ENCODE measurements at places on chromosomes 12 and 14.

DNA sequence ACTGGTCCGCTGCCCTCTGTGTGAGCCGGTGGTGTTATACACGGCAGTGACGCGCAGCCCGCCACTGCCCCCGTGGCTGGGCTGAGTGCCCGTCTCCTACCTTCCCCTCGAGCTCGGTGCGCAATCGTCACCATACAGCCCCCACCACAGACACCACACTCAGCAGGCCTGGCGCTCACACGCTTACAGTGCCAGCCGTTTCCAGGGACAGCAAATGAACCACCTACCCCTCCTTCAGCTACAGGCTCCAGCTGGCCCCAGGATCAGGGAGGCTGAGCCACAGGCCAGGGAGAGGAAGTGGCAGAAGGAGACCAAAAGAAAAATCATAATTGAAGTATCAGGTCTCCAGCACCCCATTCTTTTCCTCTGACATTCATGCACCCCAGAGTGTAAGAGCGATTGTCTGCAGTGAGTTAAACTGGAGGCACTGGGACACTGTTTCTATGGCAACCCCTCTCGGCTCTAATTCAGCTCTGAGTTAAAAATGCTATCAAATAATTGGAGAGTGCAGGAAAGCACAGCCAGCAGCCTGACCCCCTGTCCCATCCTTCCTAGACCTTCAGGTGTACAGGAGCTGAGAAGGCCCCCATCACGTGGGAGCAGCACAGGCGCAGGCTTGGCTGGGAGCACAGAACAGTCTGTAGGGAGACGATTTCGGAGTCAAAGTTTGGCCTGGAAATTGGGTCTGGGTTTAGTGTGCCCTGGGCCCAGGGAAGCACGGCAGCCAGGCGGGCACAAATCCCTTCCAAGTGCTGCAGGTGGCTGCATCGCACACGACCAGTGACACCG lies 18.0 kb downstream of the LRTM2 start:
- DNase-seq, result no peak

- DNase-seq, result no peak
These were observed 66.5 kb upstream of the DIO3 start for GRCh38 chr14:101494826-101495225.

DNA sequence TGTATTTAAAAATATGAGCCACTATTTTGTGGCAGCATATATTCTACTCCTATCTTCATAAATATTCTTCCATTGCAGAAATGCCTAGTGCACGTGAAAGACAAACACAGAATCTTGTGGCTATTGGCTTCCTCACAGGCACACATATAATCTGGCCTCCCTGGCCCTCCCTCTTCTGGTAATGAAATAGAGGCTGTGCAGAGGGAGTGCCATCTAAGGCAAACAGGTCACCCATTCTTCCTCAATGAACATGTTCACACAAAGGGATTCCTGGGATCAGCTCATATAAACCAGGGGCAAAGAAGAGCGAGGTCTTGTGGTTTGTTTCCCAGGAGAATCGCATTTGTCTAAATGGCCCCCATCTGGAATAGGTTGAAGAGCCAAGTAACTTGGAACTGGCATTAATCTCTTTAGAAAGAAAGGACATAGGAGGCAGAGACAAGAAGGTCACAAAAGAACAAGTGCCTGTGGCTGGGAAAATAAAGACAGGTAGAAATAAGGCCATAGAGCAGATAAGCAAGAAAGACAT lies 171.6 kb upstream of the PTPRQ start:
- DNase-seq, result no peak

DNA sequence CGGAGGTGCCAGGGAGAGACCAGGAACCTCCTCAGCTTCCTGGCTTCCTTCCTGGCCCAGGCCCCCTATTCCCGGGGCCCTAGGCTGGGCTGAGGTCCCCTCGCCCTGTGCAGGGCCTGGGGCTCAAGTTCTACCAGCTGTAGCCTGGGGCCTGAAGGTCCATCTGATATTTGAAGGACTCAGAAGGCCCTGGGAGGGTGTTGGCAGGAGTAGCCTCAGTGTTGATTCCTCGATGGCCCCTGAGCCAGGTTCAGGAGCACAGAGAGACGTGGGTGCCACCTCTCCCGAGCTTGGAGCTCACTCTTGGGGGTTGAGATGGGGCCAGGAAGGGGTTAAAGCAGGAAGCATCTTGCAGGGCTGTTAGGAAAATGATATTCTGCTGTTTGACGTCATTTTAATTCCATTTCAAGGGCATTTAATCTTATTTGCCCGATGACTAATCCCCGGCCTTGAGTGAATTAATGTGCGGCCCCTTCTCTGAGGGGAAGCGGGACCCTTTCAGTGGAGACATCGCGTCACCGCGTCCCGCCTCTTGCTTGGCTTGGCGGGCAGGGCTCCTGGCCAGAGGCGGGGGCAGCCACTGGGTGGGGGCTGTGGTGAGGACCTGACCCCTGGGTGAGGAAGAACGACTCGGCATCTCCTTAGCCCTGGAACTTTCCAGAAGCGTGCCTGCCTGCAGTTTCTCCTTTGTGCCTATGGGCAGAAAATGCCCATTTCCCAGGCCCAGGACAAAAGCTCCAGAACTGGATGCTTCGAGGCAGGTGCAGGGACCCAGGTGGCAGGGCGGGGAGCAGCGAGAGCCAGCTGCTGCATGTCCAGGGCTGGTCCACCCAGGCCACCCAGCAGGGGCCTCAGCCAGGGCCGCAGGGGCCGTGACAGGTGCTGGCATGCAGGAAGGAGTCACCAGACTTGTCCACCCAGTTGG lies 158.3 kb downstream of the KIF26A start:
- no peak for DNase-seq

GRCh38 chr12:6539707-6540134 lies 5.4 kb downstream of the GAPDH start:
- DNase-seq, result no peak
